Retina (tissue), 1 donor: ENCODE measurements at places on chromosomes 7 and 10.

DNA sequence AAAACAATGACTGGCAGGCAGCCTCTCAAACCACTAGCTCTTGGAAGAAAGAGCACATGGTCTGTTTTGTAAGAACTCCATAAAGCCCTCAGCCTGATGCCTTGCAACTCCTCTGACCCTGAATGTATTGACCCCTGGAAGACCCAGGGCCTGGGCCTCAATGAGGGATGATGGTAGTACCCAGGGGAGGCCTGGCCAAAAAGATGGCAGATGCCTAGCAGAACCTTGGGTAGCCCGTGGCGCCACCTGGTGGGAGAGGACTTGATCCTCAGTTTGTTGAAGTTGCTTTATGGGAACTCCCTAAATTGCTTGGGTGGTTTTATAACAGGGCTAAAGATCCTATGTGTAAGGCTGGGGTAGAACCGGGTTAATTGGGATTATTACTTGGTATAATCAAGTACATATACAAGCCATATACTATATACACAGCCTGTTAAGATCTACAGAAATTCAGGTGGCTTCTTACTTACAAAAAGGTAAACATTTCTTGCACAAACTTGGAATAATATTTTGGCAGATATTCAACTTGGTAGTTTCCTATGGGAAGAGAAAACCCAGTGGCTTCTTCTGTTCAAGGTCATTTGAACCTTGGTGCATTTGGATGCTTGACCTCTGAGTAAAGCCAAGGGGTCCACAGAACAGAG is 95.8 kb upstream of the CACUL1 start:
- peak; percentile 41 for DNase-seq

DNA sequence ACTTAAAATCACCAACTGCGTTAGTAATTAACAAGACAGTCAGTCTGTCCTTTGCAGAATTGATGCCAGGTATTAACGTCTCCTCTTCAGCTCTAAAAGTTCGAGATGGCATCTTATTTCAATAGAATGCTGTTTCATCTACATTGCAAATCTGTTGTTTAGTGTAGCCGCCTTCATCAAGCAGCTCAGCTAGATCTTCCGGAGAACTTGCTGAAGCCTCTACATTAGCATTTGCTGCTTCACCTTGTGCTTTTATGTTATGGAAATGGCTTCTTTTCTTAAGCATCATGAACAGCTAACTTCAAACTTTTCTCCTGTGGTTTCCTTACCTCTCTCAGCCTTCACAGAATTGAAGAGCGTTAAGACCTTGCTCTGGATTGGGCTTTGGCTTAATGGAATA is 95.5 kb upstream of the FAM20C start:
- DNase-seq, result no peak

DNA sequence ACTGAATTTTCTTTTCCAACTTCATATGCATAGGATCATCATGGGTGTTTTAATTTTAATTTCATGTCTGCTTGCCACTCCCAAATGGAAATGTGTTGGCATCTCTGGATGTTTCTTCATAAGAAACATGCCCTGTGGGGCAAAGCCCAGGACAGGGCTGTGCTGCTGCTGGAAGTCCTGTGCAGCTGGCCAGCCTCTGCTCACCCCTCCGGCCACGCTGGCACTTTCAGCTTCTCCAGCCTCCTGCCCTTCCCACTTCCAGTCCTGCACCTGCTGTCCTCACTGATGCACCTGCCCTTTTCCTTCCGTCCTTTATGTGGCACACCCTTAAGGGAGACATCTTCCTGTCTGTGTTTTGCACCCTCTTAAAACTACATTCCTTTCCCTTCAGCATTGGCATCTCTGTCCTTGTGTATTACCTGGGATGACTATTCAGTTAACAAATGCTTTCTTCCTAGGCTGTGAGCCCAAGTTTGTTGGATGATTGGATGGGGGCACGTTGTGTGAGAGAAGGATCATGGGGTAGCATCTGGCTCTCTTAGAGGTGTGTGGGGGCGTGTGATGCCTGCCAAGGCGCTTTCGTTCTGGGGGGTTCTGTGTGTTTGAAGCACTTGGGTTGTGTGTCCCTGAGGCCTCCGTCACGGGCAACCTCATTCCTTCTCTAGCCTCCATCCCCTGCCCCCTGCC is 56.8 kb downstream of the TCF7L2 start:
- DNase-seq, result no peak

GRCh38 chr7:27237735-27238334 is 4.8 kb upstream of the EVX1 start:
- no peak for DNase-seq

DNA sequence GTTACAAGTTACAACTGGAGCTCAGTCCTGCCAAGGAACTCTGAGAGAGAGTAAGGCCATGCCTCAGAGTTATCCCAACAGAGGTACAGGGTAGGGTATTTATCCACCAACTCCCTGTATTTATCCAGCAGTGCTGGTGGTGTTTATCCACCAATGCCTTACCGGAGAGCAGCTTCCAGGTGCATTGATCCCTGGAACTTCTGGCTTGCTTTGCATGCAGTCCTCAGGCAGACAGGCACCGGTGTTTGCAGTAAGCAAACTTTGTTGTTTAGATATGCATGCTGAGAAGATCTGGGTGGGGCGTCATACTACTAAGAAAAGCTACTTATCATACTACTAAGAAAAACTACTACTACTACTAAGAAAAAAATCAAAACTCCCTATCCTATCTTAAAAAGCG is 92.4 kb downstream of the CYP26A1 start:
- no peak for DNase-seq

DNA sequence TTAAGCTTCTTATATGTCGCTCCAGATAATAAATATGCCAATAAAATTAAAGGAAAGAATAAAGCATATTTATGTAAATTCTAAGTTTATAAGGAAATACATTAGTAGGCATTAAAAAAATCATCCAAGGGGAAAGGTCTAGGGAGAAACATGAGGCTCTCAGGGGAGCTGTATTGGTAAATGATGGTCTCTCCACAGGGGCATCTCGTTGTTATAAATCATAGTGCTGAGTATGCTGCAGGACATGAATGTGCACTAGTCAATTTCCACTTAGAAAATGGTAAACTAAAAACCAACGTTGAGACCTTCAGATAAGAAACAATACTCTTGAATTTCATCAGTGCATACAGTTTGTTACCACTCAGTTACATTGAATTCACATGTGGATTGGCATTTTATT is 194.0 kb upstream of the AHR start:
- no peak for DNase-seq
